Activated naive CD4-positive, alpha-beta T cell (primary cell): ENCODE measurements at places on chromosomes 7 and 10.

DNA sequence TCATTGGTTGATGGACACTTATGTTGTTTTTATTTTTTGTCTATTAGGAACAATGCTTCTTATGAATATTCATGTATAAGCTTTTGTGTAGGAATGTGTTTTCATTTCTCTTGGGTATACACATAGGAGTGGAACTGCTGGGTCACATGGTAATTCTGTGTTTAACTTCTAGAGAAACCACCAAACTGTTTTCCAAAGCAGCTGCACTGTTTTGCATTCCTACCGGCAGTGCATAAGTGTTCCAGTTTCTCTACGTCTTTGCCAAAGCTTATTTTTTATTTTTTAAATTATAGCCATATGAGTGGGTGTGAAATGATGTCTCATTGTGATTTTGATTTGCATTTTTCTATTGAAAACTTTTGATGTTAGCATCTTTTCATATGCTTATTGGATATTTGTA is 51.3 kb downstream of the ADK start:
- DNase-seq, result no peak

GRCh38 chr7:24971333-24972165 is 8.4 kb downstream of the OSBPL3 start:
- no peak for DNase-seq

- DNase-seq, result no peak
Measured at GRCh38 chr7:100914208-100914878, 18.7 kb upstream of the ACHE start.

DNA sequence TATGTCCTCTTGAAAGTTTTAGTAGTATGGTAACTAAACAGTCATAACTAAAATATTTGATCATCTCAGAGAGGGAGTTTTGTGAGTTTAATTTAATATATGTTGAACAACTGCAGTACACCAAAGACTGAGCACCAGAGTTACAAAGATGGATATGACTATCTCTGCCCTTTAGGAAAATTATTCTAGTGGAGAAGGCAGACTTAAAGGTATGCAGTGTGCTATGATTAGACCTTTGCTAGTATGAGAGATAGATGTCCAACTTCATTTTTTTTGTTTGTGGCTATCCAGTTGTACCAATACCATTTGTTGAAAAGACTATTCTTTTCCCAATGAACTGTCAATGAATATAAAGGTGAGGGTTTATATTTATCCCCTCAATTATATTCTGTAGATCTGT is 33.4 kb downstream of the AKAP9 start:
- no peak for DNase-seq

DNA sequence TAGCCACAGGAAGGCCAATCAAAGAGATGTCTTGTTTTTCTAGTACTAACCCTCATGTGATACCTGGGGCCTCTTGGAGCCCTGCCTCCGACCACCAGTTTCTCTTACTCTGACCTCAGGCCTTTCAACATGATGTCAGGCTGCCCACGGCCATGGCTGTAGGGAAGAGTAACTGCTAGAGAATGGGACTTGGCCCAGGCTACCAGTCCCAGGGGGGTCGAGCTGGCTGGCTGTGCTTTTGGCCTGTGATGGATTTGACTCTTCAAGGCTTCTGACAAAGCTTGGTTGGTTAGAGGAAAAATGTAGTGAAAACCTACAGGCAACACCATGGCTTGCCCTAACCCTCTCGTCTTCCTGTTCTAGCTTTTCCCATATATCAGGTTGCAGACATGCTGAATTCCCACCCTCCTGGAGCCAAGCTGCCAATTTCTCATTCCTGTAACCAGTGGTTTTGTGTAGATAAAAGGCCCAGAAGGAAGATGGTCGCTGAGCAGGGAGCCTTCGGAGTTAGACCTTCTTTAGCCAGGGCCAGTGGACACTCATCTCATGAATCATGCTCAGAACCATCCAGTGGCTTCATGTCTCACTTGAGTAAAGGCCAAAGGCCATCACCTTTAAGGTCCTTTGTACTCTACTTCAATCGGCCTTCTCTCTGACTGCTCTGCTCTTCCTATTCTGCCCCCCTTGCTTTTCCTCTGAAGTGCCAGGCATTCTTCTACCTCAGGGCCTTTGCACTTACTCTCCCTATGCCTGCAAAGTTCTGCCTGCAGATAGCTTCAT is 19.7 kb downstream of the SUFU start:
- DNase-seq, result no peak

DNA sequence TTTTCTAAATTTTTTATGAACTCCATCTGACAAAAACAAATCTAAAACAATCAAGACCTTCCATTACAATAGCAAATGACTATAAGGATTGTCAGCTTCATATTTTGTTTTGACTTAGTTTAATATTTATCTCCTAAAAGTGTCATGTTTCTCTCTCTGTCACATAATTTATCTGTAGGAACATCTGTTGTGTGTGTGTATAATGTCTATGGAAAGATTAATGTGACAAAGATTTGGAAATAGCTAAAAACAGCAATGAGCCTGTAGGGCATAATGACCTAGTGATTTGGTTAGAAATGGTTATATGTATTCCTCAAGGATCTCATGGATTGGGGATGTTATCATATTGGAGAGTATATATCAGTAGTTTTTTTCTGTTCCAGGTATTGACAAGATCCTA is 69.6 kb upstream of the MDFIC start:
- no peak for DNase-seq

DNA sequence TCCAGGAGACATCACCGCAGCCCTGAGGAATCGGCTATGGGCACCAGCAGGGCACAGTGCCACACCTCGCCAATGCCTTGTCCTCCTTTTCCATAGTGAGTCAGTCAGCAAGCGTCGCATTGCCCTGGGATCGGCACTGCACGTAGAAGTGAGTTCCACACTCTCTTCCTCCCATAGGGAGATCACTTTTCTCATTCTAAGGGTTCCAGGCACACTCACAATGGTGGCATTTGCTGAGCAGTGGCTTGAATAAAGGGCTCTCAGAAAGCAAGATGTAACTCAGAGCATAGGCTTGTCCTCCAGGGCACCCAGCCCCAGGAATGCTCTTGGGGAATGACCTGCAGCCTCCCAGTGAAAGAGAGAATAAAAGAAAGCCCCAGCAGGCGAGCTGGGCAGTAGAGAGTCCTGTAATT is 1.1 kb upstream of the VIM start:
- no peak for DNase-seq

GRCh38 chr10:60384708-60385398 is 4.8 kb downstream of the ANK3 start:
- DNase-seq, result no peak

- DNase-seq, result no peak
Measured at GRCh38 chr10:119480667-119481066, 61.9 kb downstream of the RGS10 start.

- no peak for DNase-seq
Measured at GRCh38 chr10:76356557-76356956, 925.1 kb downstream of the LRMDA start.

DNA sequence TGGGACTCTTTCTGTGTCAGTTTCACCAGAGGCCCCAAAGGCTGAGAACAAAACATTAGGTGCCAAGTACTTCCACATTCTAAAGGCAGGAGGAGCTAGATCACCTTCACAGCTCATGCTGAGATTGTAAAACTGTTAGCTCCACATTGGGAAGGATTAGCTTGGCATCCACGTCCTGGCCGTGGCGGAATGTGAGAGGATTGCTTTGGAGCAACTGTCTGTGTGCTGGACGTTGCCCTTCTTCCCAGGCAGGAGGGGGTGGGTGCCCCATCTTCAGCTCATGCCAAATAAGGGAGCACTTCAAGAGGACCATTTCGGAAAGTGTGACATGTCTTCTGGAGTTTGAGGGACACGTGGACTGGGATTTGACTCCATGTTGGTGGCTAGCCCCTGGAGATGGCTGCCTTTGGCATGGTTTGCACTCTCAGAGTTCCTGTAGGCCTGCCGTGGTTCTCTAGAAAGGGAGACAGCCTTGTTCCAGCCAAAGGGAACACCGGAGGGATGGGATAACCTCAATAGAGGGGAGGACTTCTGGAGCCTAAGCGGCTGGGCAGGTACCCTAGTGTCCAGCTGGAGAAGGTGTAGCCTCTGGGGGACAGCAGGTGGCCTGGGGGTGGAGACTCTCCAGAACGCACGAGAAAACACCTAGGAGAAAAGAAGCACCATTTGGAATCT is 19.9 kb upstream of the FMC1 start:
- no peak for DNase-seq

DNA sequence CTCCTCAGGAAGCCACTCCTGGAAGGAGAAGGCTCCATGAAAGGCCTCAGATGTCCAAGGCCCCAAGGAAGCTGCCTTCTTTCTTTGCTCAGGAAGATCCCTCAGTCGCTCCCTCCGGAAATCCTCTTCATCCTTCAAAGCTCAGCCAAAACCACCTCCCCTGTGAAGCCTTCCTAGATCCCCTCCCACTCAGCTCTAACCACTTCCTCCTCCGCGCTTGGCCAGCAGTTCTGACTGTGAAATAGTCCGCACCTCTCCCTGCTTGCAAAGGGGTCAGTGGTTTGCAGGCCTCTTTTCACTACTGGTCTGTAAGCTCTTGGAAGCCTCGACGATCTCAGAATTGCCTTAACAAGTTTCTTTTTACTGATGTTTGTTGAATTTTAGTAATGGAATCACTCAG is 23.9 kb downstream of the PYROXD2 start:
- DNase-seq, result no peak

GRCh38 chr7:73978661-73979563 is 49.1 kb upstream of the ELN start:
- no peak for DNase-seq

DNA sequence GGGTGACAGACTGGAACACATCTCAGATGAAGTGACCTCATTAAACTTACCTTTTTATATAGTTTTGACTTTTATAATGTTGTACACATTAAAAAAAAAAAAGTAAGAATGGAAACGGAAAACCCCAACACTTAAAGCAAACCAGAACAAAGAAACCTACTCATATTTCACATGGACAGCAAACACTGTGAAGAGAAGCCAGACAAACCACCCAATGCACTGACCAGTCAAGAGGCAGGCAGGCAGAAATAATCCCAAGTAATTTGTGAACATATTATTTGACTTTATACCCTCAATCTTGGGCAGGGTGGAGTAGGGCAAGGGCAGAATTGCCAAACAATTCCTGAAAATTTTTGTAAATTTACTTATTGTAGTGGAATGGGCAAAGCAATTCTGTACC is 39.8 kb downstream of the WAPL start:
- no peak for DNase-seq

DNA sequence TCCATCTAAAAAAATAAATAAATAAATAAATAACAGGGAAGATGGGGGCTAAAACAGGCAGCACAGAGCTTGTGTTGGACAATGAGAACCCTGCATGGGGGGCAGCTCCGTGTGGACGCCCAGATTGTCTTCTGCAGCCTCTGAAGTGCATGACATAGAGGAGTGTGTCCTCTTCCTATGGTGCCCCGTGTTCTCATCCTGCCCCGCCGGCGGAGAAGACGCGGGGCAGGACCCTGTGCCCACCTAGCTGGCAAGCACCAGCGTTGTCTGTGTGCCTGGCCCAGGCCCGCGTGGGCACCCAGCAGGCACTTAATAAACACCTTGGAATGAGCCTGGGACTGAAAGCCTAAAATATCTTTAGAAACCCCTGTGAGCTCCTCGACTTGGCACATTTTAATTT is 88.7 kb upstream of the DNAAF5 start:
- no peak for DNase-seq

- no peak for DNase-seq
Measured at GRCh38 chr7:101402081-101402779, 39.6 kb downstream of the COL26A1 start.

GRCh38 chr7:148800677-148801076 is 83.4 kb downstream of the EZH2 start:
- DNase-seq, result no peak

GRCh38 chr10:44398271-44398670 is 13.4 kb upstream of the CXCL12 start:
- DNase-seq, result no peak

DNA sequence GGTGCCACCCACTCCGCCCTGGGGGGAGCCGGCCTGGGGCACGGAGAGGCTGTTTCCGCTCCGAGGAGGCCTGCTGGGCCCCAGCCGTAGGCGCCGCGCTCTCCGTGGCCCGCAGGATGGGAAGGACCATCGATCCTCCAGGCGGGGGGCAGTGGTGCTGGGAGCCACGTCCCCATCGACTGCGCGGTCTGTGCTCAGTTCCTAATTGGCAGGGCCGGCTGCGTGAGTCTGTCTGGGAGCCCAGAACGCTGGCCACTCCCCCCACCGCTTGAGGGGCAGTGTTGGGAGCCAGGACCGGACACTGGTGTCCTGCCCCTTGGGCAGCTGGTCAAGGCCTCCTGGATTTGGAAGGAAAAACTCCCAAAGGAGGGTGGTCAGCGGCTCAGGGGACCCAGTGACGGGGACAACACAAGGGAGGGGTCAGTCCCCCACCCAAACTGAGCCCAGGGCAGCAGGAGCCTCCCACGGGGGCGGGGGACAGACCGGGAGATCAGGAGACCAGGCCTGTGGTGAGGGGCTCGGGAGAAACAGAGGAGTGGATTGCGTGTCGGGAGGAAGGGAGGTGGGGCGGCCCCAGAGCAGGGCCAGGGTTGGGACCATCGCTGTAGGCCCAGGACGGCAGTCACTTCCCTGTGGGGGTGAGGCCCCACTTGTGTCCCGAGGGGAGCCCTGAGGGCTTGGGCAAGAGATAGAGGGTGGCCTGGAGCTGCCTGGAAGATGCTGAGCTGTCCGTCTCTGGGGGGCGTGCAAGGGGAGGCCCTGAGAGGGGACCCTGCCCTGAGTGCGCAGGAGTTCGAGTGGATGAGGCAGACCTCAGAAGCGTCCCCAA is 89.0 kb downstream of the UNCX start:
- DNase-seq, result no peak

GRCh38 chr7:80499350-80499953 is 12.4 kb downstream of the GNAT3 start:
- DNase-seq, result no peak

DNA sequence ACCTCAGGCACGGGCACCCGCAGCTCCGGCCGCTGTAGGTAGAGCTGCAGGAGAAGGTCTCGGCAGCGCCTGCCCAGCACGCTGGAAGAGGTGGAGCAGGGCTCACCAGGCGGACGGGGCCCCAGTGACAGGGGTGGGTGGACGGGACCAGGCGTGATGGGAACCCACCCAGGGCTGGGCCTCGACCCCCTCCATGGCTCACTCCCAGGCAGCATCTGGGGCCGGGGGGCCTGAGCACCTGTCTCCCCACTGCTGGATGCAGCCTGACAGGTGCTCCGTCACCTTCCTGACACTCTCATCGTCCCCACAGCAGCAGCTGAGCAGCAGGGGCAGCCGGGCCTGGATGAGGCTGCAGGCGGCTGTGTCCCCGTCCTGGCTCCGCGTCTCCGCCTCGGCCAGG is 16.7 kb upstream of the MICALL2 start:
- DNase-seq, result no peak

GRCh38 chr10:51524041-51524440 is 175.4 kb downstream of the CSTF2T start:
- no peak for DNase-seq

- DNase-seq, result no peak
Measured at GRCh38 chr7:2880051-2880450, 35.9 kb upstream of the GNA12 start.

- DNase-seq, result no peak
Measured at GRCh38 chr10:2891073-2891769, 176.1 kb upstream of the PFKP start.

GRCh38 chr7:28958235-28958979 is at the start of gene TRIL:
TSS of gene TRIL (minus strand) at chr7:28958330. CDS start at chr7:28958046, 284 bp downstream.
- DNase-seq, result no peak

GRCh38 chr10:49010295-49010694 is 70.7 kb upstream of the LRRC18 start:
- no peak for DNase-seq
